Lung microvascular endothelial cell (primary cell): ENCODE measurements at places on chromosomes 11 and 22. TPM values are rescaled to one million over a fixed set of nuclear protein-coding genes. Genes with fewer than 3 reads are reported as not detected.

The PLAAT4 gene
- 1.6 and 2.8 TPM in 2 replicates for total RNA-seq

DNA sequence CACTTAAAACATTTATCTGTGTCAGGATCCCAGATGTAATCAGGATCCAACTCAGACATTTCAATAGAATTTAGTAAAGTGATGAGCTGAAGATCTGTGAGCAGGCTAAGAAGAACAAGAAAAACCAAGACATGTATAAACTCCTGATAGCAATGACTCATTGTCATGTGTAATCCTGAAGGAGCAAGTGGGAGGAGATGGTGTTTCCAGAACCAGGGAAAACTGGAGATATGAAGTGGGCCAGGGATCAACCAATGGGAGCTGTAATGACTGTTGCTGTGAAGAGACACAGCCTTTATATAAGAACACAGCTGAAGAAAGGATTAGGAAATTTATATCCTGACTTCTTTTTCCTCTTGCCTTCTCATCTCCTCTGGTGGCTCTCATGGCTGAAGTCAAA, 682.5 kb upstream of the ARHGAP42 start:
- no peak for DNase-seq

DNA sequence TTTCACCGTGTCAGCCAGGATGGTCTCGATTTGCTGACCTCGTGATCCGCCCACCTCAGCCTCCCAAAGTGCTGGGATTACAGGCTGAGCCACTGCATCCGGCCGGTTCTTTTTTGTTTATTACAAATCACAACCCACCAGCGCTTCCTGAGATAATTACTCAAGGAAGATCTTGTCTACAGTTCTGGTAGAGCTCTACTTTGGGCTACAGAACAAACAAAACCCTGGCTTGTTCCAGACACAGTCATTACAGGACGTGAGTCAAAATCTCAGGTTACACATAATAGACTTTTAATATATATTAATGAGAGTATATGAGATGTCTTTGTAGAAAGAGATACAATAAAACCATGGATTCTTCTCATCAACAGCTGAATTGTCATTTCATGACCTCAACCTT, 42.8 kb upstream of the NUP50 start:
- DNase-seq = peak; percentile 53

DNA sequence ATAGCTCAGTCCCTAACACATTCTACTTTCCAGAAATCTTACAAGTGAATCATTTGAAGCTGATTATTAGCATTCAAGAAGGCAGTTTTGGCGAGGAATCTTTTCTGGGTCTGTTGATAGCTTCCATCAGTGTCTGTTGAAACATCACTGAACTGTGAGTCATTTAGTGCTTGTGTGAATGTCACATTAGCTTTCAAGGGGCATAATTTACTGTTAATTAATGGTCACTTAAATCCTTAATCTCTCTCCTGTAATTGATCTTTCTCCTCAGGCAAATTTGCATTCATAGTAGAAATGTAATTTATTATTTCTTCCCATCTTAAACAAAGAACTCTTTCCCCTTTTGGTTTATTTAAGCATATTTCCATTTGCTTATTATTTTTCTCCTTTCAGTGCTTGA, 2.6 kb downstream of the HTR3B start:
- DNase-seq = no peak

GRCh38 chr11:12017865-12018453, 9.5 kb upstream of the DKK3 start:
- DNase-seq = no peak

DNA sequence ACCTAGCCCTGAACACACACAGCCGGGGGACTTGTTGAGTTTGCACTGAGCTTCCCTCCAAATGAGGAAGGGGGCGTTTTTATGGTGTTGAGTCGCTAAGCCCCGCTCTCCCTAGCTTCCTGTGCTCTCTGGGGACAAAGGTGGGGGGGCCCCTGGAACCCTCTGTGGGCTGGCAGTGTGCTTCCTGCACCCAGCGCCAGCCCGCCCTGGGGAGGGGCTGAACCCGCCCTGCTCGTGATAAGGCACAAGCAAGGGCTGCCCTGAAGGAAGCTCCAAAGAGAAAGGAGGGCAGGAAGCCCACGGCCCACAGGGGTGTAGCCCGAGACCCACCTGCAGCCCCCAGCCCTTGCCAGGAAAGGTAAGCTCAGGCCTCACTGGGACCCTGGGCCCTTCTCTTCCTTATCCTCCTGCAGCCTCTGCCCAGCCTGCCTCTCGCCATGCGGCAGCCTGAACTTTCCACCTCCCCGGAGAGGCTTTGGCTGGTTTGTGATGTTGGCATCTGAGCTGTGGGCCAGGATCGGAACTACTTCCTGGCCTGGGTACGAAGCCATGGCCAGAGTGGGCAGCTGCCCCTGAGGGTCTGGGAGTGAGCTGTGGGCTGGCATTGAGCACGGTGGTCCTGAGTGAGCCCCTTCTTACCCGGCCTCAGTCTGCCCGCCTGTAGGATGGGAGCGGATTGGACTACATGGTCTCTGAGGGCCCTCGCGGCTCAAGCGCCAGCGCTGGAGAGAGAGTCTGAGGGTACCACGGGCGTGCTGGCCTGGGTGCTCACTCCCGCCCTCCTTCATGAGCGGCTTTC, at the start of gene FERMT3:
Gene FERMT3 (plus strand): TSS at position 265 of the 799 bp plus-strand sequence. CDS start 644 bp downstream, outside the sequence.
- peak; percentile 38 for DNase-seq

DNA sequence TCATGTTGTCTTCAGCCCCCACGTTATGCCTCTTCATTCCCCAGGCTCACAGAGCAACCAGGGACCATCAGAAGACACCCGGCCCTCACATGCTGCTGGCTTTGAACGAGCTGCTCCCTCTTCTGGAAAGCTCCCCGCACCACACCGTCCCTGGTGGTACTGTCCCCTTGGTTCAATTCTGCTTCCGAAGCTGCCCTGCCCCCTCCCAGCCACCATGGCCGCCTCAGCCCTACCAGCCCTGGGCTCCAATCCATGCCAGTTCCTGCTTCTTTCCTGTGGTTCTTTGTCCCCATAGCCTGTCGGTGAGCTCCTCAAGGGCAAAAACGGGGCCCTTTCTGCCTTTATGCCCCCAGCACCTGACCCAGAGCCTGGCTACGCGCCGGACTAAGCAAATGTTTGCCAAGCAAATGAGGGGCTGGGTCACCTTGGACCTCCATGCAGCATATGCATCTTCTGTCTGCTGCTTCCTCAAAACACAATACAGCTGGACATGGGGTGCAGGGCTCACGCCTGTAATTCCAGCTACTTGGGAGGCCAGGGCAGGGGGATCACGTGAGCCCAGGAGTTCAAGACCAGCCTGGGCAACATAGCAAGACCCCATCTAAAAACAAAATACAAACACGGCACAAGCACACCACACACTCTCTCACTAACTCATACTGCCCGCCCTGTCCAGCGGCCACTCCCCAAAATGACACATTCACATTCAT, 21.3 kb downstream of the TNKS1BP1 start:
- no peak for DNase-seq
